ENCODE measurements at places on chromosomes 1 and 21.

DNA sequence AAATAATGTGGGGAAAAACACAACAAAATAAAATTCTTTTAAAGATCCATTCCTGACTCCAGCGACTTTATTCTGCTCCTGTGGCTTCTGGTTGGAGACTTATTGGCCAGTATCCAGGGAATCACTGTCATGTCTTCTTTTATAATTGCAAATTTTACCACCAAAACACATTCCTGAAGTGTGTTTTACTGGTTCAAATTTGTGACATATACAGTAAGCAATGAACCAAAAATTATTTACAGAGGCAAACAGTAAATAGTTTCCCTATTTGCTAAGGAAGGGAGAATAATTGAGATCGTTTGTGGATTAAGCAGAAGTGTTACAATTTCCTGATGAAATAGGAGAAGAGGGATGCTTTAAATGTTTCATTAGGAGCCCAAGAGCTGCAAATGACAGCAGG lies 118.7 kb downstream of the ZNF281 start:
- DNase-seq: no peak

DNA sequence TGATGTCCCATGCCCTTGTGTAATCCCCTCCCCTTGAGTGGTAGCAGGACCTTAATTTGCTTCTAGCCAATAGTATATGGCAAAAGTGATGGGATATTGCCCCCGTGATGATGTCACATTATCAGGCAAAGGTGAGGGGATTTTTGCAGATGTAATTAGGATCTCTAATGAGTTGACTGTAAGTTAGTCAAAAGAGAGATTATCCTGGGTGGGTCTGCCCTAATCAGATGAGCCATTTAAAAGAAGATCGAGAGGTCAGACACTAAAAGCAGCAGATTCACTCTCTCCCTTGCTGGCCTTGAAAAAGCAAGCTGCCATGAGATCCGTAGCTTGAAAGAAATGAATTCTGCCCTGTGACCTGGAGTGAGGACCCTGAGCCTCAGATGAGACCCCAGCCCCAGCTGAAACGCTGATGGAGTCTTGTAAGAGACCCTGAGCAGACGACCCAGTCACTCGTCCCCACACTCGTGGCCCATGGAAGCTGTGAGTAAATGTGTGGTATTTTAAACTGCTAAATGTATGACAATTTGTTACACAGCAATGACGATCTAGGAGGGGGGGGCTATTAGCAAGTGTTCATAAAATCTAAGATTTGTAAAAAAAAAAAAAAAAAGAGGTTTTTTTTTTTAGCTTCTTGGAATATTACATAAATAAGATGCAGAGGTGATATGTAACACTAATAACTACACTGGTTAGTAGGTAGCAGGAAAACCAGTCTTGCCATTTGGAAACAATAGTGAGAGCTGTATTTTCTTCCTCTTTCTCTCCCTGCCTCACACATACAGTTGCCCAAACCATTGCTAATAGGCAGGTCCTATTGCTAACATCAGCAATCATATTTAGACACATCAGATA lies 50.3 kb upstream of the TARBP1 start:
- DNase-seq: no peak

DNA sequence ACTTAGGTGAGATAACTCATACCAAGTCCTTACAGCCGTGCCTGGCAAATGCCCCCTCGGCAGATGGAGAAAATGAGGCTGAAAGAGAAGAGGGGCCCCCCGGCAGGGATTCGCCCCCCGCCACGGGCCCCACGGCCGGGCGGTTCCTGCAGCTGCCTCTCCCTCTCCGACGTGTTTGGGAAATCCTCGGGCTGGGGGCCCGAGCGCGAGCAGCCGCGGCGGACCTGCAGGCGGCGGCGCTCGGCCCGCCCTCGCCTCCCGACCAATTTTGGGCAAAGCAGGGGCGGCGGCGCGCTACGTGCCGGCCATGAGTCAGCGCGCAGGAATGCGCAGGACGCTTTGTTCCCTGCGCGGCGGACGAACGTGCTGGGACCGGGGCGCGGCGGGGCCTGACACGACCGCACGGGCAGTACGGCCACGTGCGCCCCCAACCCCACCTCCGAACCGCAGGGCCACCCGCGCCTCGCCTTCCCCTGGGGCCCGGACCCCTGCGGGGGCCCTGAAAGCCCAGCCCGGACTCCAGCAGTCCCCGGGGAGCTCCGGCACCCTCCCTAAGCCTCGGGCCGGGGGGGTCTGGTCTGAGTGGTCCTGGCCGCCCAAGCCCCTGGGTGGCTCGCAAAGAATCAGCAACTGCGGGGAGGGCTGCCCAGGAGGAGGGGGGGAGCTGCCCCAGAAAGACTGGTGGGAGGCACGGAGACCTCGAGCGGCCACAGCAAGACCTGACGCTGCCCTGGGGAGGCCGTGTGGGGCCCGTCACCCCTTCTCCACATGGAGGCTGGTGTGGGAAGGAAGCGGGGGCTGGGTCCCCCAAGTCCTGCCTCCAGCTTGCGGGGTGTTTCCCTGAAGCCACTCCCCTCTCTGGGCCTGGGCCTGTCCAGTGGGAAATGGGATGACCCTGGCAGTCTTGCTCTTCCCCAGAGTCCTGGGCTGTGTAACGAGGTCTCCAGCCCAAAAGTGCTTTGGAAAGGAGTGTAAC lies 11.9 kb upstream of the EDN2 start:
- DNase-seq: peak; percentile 90

DNA sequence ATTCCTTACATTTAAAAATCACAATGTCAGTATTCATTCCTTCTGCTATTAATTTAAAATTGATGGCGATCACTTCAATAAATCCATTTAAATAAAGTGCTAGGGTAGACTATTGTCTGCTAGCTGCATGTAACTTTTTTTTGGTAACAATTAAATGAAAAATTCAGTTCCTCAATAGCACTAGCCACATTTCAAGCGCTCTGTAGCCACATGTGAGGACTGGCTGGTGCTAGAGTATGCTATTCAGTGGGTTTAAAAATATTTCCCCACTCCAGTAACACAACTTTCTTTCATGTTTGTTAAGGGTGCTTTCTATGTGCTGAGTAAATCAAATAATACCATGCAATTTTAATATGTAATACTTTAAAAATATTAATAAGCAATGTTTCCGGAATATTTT lies 108.2 kb downstream of the LTN1 start:
- DNase-seq: no peak

GRCh38 chr1:180167021-180167701 lies 12.5 kb downstream of the QSOX1 start:
- DNase-seq: no peak

DNA sequence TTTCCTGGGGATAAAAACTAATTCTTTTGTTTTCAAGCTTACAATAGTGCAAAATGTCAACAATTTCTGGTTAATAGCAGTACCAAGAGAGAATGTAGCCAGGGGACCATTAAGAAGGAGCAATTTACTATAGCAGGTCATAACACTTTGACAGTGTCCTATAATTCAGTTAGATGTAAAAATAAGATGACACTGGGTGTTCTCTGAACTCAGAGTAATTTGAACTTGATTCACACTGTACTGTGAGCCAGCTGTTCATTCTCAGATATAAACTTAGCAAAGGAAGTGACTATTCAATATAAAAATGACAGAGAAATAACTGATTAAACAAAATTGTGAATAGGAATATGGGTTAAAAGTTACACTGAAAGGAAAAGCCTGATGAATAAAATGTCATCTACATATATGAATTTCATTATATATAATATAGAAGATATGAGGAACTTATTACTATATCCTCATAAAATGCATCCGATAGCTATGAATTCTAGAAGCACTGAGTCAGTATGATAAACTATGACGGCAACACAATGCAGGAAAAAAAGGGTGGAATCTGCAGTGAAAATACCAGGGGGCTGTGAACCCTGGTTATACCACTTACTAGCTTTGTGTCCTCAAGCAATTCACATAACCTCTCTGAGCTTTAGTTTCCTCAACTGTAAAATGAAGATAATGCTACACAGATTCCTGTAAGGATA lies 135.9 kb downstream of the ACBD6 start:
- no peak for DNase-seq

DNA sequence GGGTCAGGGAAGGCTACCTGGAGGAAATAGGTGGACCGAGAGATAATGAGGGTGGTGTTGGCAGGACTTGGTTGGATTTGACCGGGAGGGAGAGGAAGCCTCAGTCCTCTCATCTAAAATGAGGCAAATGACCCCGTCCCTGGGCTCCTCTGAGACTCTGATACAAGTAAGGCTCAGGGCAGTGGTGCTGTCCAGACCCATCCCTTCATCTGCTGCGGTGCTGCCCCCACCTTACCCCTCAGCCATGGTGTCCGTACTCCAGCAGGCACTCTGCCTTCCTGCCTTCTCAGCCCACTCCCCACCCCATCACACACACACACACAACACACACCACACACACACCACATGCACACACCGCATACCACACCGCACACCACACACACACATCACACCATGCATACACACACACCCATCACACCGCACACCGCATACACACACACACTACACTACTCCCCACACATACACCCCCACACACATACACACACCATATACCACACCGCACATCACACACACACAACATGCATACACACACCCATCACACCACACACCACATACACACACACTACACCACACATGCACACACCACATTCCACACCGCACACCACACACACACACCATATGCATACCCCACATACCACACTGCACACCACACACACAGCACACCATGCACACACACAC lies 29.4 kb upstream of the SLC26A9 start:
- no peak for DNase-seq
